ENCODE measurements at places on chromosomes 4 and X.

- DNase-seq, result no peak
These were observed 6.3 kb upstream of the RGS12 start for GRCh38 chr4:3286335-3287175.

DNA sequence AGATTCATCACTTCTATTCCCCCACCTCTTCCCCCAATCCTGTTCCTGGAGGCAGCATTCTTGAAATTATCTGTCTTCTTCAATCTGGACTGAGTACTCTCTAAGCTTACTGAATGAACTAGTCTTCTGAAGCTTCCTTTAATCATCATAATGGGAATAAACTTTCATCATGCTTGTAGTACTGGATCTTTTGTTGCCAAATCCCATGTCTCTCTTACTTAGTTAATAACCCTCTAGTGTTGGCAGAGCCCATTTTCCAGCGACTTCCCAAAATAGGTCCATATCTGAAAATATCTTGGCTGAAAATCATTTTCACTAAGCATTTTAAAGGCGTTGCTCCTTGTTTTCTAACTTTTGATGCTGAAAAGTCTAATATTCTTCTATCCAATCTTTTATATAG lies 39.6 kb downstream of the RPS6KA3 start:
- no peak for DNase-seq

DNA sequence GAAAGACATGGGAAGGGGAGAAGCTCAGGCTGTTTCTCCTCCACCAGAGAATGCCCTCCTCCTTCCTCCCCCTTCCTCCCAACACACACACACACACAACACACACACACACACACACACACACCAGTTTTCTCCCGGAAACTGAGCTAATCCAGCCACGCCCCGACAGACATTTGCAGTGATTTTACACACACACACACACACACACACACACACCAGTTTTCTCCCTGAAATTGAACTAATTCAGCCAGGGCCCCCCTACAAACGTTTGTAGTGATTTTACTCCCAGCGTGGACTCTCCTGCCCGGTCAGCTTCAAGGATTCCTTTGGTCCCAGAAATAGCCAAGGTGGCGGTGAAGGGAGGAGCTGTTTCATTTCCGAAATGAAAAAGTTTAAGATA lies 32.9 kb upstream of the STX18 start:
- peak; percentile 88 for DNase-seq

GRCh38 chr4:149630064-149630463 lies 185.6 kb downstream of the IQCM start:
- no peak for DNase-seq

- no peak for DNase-seq
These were observed 540.0 kb upstream of the NR3C2 start for GRCh38 chr4:148982200-148982599.

DNA sequence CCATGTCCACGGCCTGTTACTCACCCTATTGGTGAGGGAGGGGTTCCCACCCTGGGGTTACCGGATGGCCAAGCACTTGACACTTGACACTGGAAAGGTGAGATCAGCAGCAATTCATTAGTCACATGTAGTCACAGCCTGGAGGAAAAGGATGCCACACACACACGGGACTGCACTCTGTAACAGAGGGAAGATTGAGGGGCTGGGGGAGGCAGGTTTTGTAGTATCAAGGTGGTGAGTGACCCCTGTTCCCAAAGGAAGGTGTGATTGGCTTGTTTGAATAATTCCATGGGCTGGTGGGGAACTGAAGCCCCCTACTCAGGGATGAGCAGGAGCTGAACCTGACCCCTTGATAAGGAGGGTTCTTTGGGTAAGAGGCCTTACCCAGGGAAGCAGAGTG lies 96.0 kb upstream of the HELT start:
- no peak for DNase-seq

DNA sequence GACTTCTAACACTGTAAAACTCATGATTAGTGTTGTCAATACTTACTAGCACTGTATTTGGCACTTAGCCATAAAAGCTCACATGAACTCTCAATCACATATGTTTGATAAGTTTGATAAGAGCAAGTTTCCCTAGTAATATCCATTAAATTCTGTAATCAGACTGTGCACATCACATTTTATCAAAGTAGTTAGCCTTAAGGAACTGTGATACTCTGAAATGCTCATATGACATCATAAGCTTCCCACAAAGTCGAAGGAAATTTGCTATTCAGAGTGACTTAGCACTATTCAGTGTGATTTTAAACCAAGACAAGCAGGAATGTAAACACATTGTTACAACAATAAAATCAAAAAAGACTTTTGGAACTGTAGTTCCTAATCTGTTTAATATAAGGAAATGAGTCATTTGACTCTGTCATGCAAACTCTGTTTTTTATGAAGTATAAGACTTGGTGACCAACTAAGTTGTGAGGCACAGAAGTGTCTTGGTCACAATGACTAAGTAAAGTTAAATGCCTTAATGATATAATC lies 6.7 kb downstream of the SLC7A11 start:
- DNase-seq, result no peak

GRCh38 chrX:98362630-98363029 lies 1478.9 kb downstream of the RPA4 start:
- DNase-seq, result no peak

GRCh38 chr4:92615049-92615448 lies 311.3 kb downstream of the GRID2 start:
- DNase-seq, result no peak

GRCh38 chrX:46485897-46486296 lies 59.3 kb downstream of the ZNF674 start:
- DNase-seq, result no peak

DNA sequence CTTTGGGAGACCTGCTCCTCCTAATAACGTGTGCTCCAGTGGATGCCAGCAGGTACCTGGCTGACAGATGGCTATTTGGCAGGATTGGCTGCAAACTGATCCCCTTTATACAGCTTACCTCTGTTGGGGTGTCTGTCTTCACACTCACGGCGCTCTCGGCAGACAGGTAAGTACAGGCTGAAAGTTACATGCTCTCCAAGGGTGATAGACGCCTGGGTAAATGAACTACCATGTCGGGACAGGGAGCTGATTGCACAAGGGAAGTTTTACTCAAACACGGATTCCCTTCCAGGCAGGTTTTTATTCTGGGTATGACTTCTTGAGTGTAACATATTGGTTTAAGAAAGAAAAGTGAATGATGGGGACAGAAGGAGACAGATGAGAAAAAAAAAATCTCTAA lies 836 bp downstream of the GRPR start:
- DNase-seq, result no peak

DNA sequence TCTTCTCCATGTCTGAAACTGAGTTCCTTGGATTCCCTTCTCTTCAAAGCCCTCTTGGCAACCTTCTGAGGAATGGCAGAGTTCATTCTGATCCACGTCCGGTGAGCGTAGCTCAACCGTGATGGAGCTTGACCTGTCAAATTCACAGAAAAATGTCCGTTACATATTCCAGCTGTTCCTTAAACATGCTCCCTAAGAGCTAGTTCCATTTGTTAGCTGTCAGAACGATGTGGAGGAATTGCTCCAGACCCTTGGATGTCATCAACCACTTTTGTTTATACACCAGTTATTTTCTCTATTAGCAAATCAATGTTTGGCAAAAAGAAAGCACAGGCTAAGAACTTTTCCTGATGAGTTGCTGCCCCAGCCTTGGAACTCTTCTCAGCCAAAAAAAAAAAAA lies 50.1 kb downstream of the NHS start:
- DNase-seq, result peak; percentile 52

DNA sequence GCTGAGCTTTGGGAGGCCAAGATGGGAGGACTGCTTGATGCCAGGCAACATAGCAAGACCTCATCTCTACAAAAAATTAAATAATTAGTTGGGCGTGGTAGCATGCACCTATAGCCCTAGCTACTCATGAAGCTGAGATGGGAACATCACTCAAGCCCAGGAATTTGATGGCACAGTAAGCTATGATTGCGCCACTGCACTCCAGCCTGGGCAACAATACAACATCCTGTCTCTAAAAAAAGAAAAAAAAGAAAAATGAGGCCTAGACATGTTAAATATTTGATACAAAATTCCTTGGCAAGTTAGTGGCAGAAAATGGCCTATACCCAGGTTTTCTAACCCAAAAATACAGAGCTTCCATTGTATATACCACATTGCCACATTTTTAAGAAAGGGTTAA lies 88.1 kb upstream of the MAB21L2 start:
- DNase-seq, result no peak

- no peak for DNase-seq
These were observed 8.5 kb downstream of the PITX2 start for GRCh38 chr4:110614173-110614963.

GRCh38 chr4:1471443-1472147 lies 65.4 kb upstream of the NKX1-1 start:
- no peak for DNase-seq

DNA sequence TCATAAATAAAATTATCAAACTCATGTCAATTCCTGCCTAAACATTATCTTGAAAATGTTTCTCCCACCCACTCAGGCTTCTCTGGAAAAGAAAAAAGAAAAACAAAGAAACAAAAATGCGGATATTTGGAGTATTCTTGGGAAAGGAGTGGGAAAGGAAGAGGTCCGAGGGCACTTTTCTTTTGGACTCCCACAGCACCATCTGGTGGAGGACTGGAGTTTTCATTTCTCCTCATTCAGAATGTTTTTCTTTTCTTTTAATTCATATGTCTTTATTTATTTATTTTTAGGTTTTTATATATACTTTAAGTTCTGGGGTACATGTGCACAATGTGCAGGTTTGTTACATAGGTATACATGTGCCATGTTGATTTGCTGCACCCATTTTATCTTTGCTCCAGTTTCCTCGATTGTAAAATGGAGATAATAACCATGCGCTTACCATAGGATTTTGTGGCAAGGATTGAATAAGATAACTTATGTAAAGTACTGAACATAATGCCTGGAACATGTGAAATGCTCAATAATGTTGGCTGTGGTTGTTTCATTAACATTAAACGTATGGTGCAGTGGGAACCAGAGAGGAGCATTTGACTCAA lies 8.0 kb upstream of the KCNE5 start:
- peak; percentile 65 for DNase-seq

DNA sequence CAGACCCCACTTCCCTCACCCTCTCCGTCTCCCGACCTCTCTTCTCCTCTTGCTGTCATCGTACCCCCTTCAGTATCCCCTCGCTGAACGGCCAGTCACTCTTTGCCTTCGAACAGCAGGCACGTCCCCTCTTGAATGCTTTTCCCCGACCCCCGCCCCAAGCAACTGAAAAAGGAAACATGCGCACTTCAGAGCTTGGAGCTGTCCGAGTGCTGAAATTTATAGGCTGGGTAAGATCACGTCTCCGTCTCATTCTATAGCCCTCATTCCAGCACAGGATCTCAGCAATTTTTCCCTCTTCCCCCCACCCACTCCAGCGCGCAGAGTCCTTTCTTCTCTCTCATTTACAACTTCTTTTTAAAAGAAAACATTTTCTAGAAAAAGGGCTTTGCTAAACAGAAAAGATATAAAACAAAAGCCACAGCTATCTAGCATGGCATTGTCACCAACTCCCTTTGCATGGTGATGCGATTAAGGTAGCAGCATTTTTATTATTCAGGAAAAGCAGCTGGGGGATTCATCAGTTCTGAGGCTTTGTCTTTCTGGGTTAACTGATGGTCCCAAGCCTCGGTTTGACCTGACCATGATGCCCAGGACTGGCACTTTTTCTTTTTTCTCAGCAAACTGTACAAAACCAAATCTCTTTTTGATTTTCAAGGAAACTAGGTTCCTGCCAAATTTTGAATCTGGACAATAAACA lies at the start of gene GLRA2:
GLRA2 (plus strand) TSS at position 247 of the 700 bp plus-strand sequence. CDS start 522 bp downstream, outside the sequence.
- peak; percentile 71 for DNase-seq

Measured in lung (tissue), 17 donors.